T-cell (primary cell): ENCODE measurements at places on chromosomes 4 and X. TPM values are rescaled to one million over a fixed set of nuclear protein-coding genes. Genes with fewer than 3 reads are reported as not detected.

DNA sequence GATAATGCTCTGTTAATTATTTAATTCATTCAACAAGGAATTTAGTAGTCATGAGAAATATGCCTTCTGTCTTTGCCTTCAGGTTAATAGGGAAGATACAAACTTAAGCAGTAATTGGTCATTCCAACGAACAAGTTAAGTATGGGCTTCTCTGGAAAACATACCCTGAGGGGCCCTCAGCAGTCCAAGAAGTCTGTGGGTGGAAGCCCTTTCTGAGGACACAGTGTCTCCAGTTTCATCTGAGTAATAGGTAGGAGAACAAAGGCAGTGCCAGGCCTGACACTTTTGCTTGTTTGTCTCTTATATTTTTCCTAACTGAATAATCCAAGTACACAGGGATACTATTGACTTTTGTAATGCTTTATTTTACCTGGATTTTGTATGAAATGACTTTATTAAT lies 262.5 kb downstream of the FBXW7 start:
- no peaks in the 10 kb centered on the region for H3K27me3 ChIP-seq
- no peak overlapping the region for H3K27ac ChIP-seq
- H3K4me1 ChIP-seq = no peaks in the 10 kb centered on the region
- H3K36me3 ChIP-seq = no peaks in the 10 kb centered on the region
- no peak overlapping the region for H3K4me3 ChIP-seq

GRCh38 chr4:6709230-6710114 lies at the start of gene MRFAP1L1:
TSS of gene MRFAP1L1 (minus strand) at chr4:6709865. CDS start at chr4:6709629, 236 bp downstream.
- peak; percentile 97 for DNase-seq
- H3K27me3 ChIP-seq = no peaks in the 10 kb centered on the region
- H3K27ac ChIP-seq = peak within 1 kb of the TSS; percentile 71
- H3K4me1 ChIP-seq = peaks cover 39% of the 10 kb centered on the region

DNA sequence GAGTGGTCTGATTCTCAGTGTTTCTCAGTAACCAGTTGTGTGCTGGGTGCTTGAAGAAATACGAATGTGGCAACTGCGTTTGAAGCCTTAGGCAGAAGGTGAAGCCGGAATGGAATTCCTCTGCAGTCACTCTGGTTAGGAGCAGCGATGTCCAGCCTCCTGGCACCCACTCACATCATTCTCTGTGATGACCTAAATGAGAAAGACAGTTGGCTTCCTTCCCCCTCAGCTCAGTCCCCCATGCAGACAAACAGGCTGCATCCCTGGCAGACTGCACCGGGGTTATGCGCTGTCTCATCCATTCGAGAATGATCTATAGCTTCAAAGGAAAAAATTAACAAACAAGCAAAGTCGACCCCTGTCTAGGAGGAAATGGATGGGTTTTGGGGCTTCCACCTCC lies 170.1 kb upstream of the SCML1 start:
- no peaks in the 10 kb centered on the region for H3K27me3 ChIP-seq
- H3K4me1 ChIP-seq = no peaks in the 10 kb centered on the region
- H3K27ac ChIP-seq = no peak overlapping the region
- H3K36me3 ChIP-seq = no peaks in the 10 kb centered on the region

DNA sequence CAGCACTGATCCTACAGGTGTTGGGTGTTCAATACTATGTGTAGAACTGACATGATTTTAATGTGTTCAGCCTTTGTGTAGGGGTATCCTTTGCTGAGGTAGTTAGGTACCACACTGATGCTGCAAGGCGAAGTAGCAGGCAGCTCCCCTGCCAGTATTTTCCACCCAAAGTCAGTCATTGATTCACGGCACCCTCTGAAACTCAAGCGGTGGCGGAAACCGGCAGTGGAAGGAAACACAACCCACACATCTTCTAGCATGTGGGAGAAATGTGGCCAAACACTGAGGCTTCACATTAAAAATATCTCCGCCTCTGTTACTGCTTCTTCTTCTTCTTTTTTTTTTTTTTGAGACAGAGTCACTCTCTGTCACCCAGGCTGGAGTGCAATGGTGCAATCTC lies 126.3 kb downstream of the AASDH start:
- no peak overlapping the region for H3K4me3 ChIP-seq
- peaks cover 12% of the 10 kb centered on the region for H3K4me1 ChIP-seq

DNA sequence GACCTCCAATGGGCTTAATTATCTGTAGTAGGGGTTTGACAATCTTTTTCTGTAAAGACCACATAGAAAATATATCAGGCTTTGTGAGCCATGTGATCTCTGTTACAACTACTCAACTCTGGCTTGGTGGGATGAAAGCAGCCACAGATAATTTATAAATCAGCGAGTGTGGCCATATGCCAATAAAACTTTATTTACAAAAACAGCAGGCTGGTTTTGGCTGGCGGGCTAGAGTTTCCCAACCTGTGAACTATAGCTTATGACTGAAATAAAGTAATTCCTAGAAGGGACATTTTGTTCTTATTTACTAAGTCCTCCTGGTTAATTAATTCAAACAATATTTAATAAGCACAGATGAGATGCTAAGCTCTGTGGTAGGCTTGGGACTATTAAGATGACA lies 35.9 kb upstream of the AMELX start:
- no peak overlapping the region for H3K27ac ChIP-seq
- no peak for DNase-seq
- H3K4me1 ChIP-seq = no peaks in the 10 kb centered on the region
- H3K4me3 ChIP-seq = no peak overlapping the region

DNA sequence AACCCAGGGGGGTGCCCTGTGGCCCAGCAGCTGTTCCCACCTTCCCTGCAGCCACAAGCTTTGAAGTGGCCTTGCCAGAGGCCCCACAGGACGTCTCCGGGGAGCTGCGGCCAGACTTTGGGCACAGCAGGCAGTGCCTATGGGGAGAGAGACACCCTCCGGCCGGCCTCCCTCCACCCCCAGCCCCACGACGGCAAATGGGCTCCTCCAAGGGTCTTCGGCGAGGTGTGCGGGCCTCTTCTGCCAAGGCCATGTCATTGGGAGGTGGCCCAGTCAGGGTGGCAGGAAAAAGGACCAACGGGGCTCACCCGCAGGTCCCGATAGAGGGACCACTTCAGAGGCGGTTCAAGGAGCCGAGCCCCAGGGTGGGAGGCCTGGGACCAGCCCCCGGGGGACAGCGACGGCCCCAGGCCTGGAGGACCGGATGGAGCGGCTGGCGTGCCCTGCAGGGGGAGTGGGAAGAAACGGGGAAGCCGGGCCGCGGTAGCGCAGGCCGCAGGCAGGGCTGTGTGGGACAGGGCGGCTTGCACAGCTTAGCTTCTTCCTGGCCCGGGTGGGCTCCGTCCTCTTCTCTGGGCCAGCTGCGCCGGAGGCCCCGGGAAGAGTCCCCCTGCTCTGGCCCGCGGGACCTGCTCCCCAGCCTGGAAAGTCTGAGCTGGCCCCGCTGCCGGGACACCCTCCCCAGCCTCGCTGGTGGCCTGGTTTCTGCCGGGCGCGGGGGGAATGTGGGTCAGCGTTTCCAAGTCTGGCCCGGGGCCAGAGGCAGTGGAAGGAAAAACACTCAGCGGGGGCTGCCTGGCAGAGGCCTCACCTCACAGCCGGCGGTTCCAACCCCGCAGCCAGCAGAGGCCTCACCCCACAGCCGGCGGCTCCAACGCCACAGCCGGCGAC lies 21.9 kb upstream of the SPON2 start:
- H3K4me1 ChIP-seq = peaks cover 44% of the 10 kb centered on the region
- no peak overlapping the region for H3K27ac ChIP-seq
- no peaks in the 10 kb centered on the region for H3K27me3 ChIP-seq
- H3K4me3 ChIP-seq = no peak overlapping the region
- peaks cover 20% of the 10 kb centered on the region for H3K36me3 ChIP-seq

GRCh38 chr4:165767671-165768070 lies 105.4 kb upstream of the TLL1 start:
- no peak for DNase-seq
- no peaks in the 10 kb centered on the region for H3K27me3 ChIP-seq
- no peaks in the 10 kb centered on the region for H3K4me1 ChIP-seq
- H3K36me3 ChIP-seq = no peaks in the 10 kb centered on the region

GRCh38 chr4:51931461-51931860 lies 88.5 kb downstream of the DCUN1D4 start:
- no peaks in the 10 kb centered on the region for H3K4me1 ChIP-seq
- H3K4me3 ChIP-seq = no peak overlapping the region
- H3K36me3 ChIP-seq = no peaks in the 10 kb centered on the region
- DNase-seq = no peak
- no peak overlapping the region for H3K27ac ChIP-seq

DNA sequence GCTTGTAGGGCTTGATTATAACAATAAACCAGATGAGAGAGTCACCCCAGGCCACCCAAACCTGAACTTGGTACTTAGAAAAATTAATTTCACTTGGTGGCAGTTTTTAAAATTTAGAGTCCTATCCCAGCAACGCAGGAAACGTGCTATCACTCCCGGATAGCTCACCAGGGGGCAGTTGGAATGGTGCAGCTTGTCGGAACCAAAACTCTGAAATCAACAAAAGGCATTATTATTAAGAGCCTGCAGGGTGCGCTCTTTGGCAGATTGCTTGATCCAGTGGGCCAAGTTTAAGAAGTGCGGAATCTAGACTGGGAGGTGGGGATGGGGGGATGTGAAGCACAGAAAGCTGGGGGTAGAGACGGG lies 2.4 kb downstream of the FRAS1 start:
- H3K4me3 ChIP-seq = peak overlapping the region; percentile 26
- no peak overlapping the region for H3K27ac ChIP-seq
- no peaks in the 10 kb centered on the region for H3K36me3 ChIP-seq
- no peak for DNase-seq
- H3K27me3 ChIP-seq = peaks cover 4% of the 10 kb centered on the region
- H3K4me1 ChIP-seq = peaks cover 12% of the 10 kb centered on the region

DNA sequence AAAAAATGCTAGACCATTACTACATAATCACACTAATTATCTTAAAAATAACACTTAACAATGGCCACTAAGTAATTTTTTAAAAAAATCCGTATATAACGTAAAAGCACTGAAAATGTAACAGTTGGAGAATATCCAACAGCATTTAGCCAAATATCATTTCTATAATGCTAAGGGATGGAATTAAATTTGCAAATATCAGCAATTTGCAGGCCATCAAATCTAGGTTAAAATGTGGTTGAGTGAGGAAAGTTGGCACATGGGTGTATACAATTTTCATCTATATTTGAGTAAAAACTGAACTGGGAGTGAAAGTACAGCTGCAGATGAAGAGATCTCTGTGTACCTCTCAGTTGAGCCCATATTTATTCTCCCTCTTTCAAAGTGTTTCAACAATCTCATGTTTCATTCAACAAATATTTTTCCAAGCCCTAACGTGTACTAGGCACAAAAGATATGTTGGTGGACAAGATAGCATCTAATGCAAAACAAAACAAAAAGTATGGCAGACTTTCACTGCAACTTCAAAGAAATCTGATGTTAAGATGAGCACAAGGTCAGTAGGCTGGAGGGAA lies 63.0 kb downstream of the MBNL3 start:
- no peak overlapping the region for H3K4me3 ChIP-seq
- H3K27me3 ChIP-seq = no peaks in the 10 kb centered on the region
- no peak for DNase-seq

DNA sequence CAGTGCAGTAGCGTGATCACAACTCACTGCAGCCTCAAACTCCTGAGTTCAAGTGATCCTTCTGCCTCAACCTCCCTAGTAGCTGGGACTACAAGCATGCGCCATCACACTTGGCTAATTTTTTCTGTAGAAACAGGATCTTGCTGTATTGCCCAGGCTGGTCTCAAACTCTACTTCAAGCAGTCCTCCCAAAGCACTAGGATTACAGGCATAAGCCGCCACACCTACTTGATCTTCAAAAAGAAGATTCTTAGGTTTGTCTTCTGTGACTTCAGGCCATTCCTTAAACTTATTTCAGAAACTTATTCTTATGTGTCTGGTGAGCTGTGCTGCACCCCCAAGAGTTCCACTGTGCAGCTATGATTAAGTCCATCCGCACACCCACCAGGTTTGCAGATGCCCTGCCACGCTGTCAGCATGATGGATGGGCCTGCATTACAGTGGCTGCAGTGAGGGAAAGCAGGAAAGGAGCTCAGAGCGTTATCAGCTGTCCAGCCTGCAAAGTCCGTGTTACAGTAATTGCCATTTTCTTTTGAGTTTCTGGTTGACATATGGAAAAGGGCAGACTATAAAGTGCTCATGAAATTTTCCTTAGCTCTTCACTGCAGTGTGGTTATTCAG lies 146.6 kb downstream of the AASDH start:
- no peak overlapping the region for H3K27ac ChIP-seq
- no peaks in the 10 kb centered on the region for H3K36me3 ChIP-seq
- no peaks in the 10 kb centered on the region for H3K4me1 ChIP-seq

DNA sequence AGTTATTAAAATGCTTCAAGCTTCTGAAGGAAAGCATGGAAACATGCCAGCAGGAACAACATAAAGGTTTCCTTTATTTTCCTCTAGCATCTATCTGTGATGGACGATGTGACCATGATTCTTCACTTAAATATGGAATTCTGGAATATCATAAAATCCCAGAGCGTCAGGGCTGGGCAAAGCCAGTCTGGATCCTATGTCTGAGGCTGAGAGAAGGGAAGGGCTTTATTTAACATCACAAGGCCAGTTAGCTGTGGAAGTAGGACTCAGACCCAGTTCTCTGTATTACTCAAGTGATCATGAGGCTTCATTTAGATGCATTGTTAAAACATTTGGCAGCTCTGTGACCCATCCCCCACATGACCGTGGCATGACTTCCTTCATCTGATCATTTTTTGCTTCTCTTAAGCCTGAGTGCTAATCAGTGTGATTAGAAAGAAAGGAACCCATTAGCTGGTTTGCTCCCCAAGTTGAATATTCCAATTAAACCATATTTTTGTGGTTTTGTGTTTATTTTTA lies 40.9 kb upstream of the EOLA2 start:
- no peak overlapping the region for H3K4me3 ChIP-seq
- no peaks in the 10 kb centered on the region for H3K27me3 ChIP-seq
- no peaks in the 10 kb centered on the region for H3K4me1 ChIP-seq
- no peak overlapping the region for H3K27ac ChIP-seq
- DNase-seq = no peak

TCEAL7 gene
- not detected for total RNA-seq

AMER1 gene
- 3.8 TPM for total RNA-seq

EIF1AX gene
- total RNA-seq = 50.6 TPM

PNMA6A gene
- 0.47 TPM for total RNA-seq

NKX3-2 gene
- not detected for total RNA-seq

H2BW2 gene
- not detected for total RNA-seq

GPRASP2 gene
- 3.1 TPM for total RNA-seq

TCEAL2 gene
- total RNA-seq = 1.3 TPM

TBX22 gene
- not detected for total RNA-seq
